ENCODE measurements at places on chromosomes 12 and 14.

DNA sequence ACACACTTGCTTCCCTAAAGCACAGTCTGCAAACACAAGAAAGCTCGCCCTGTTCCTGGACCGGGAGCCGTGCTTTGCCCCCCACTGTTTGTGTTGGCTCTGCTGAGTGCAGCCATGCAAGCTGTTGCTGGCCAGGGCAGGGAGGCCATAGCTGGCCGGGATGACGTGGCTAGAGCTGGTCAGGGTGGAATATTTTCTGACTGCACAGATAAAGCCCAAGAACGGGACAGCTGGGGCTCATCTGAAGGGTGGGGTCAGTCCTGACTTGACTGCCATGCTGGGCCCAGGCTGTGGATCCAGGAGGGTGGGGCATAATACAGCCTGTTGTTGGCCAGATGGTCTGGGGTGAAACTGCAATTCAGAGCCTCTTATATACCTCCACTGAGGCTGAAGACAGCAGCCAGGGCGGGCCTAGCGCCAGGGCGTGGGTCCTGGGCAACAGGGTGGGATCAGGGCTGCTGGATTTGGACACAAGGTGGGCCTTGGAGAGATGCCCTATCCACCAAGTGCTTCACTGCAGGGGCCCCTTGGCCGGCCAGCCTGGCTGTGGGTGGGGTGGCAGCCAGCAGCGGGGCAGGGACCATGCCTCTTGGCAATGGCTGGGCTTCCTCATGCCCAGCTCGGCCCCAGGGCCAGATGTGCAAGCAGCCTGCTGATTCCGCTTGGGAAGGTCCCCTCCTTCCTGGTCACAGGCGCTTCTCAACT is 14.8 kb downstream of the KMT5A start:
- no peak for DNase-seq

- DNase-seq = no peak
These were observed 209.6 kb upstream of the RTL1 start for GRCh38 chr14:101113108-101113612.

DNA sequence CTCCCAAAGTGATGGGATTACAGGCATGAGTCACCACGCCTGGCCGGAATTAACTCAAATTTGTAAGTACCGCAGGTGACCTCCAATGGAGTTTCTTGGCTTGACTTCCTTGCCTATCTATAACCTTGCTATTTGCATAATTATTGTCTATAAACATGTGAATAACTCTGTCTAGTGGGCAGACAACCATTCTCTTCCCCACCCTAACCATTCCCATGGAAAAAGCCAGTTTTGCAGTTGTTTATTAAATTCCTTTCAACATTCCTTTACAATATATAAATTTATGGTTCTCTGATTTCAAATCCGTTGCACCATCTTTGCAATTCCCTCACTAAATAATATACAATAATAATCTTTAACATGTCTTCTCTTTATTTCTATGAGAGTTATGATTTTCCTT is 61.0 kb upstream of the ZDHHC17 start:
- no peak for DNase-seq

- DNase-seq = no peak
These were observed 255.3 kb downstream of the AEBP2 start for GRCh38 chr12:19694627-19695026.

DNA sequence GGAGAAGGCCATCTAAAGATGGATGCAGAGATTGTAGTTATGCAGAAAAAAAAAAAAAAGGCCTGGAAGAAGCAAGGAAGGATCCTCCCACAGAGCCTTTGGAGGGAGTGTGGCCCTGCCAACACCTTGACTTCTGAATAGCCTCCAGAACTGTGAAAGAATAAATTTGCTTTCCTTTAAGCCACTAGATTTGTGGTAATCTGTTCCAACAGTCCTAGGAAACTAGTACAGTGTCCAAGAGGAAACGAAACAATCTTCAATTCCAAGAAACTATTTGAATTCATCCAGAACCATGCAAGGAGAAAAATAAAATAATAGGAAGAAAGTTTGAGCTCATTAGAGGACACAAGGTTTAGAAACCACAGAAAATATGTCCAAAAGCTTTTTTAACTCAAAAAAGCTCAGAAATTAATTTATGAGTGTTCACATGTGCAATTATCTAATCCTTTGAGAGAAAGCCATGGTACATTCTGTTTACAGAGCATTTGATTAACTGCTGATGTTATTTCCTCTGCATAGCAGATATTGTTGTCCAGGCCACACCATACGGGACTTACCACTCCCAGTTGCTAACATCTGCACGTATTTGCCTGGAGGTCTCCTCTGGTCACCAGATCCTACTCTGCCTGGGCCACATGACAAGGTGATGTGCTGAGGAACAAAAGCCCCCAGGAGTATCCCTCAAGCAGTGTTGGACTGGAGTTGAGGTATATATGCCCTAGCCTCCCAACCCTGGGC is 30.0 kb upstream of the STAB2 start:
- no peak for DNase-seq

DNA sequence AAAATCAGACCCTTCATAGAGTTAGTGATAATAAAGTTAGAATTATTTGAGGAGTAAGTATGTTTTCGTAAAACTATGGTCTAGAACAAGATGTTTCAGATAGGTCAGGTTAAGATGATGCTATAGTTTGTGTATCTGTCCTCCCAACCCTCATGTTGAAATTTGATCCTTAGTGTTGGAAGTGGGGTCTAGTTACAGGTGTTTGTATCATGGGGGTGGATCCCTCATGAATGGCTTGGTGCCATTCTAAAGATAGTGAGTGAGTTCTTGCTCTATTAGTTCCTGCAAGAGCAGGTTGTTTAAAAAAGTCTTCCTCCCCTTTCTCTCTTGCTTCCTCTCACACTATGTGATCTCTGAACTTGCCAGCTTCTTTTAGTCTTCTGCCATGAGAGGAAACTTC is 707.3 kb upstream of the FOXG1 start:
- DNase-seq = no peak

DNA sequence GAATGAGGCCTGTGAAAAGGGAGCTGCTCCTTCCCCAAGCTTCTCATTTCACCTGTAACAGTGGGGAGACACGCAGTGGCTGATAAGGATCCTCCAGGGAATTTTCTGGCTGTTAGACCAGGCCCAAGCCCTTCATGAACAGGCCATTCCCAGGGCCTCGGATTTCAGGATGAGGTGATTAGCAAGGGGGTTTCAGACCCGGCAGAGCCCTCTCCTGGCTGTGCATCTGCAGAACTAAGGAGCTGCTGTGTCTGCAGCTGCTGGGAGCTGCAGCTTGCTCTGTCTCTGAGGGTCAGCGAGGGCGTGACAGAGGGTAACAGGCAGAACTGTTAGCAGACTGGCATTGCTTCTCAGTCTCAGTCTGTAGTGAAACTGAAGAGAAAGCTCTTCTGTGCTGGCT is 110.4 kb downstream of the KCNA5 start:
- no peak for DNase-seq

GRCh38 chr12:51217133-51217967 is 512 bp downstream of the POU6F1 start:
- DNase-seq = peak; percentile 70

GRCh38 chr14:61226015-61226654 is 55.0 kb downstream of the TMEM30B start:
- DNase-seq = no peak

DNA sequence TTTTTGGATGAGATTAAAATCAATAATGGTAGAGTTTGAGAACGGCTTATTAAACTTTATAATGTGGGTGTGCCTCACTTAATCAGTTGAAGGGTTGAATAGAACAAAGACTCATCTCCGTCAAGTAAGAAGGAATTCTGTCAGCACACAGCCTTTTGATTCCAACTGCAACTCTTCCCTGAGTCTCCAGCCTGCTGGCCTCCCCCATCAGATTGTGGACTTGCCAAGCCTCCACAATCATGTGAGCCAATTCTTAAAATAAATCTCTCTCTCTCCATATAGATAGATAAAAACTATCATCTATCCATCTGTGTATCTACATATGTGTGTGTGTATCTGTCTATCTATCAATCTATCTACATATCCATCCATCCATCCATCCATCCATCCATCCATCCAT is 127.4 kb upstream of the BTG1 start:
- DNase-seq = no peak

DNA sequence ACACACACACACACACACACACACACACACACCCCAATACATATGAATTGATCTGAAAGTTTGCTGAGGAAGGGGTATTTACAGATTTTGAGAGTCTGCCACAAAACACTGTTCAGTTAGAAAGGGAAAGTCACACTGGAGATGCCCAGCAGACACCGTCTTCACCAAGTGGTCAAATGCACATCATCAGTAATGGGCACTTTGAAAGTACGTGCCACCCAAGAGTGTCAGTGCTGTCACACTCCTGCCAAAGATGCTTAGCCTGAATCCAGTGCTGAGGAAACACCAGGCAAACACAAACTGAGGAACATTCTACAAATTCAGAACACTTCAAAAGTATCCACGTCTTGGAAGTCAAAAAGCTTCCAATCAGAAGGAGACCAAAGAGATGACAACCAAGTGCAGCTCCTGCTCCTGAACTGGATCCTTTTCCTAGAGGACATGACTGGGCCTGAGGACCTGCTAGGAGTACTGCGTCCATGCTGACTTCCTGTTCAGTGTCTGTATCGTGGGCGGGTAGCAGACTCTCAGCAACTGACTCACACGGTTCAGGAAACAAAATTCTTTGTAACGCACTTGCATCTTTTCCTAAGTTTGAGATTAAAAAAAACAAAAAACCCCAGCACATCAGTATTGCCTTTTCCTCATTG is 18.6 kb downstream of the PSMC1 start:
- DNase-seq = no peak

GRCh38 chr12:68980476-68981212 is 47.7 kb upstream of the CPM start:
- DNase-seq = no peak

- DNase-seq = no peak
These were observed 220.6 kb upstream of the HMGA2 start for GRCh38 chr12:65603438-65604351.

DNA sequence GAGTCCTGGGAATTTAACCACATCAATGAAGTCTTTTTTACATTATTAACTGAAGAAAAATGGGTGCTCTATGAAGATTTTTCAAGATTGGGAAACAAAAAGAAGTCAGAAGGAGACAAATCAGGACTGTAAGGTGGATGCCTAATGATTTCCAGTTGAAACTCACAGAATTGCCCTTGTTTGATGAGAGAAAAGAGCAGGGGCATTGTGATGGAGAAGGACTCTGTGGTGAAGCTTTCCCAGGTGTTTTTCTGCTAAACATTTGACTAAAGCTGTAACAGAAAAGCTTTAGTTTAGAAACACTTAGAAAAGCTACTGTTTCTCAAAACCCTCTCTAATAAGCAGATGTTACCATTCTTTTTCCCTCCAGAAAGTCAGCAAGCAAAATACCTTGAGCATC is 5.8 kb downstream of the IRAK4 start:
- DNase-seq = no peak

DNA sequence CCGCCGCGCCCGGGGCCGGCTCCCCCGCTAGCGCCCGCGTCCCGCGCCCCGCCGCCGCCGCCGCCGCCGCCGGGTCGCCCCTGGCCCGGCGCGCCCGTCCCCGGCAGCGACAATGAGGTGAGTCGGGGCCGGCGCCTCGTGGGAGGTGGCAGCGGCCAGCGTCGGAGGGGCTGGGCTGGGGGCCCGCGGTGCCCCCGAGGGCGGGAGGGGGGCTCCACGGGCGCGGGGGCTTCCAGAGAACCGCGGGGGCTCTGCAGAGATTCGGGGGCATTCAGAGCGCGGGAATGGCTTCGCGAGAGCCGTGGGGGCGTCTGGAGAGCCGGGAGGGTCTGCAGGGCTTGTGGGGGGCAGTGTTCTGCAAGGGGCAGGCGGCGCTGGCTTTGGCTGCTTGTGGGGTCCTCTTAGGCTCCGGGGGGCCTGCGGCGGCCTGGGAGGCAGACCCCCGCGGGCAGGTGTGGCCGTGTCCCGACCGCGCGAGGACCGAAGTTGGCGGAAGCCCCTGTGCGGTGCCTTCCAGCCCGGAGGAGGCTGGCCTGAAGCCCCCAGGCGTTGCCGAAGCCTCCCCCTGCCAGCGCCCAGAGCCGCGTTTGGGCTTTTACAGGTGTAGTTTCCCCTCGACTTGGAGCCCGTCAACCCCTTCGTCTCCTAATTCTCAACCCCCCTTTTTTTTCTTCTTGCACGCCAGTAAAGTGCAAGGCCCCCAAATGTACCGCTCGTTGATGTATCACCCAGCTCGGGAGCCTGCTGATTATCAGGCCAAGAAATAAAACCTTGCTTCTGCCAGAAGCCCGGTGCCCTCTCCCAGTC is 93.1 kb upstream of the EVL start:
- DNase-seq = peak; percentile 6

- peak; percentile 34 for DNase-seq
These were observed at the start of gene ADGRD1 for GRCh38 chr12:130953771-130954543. Gene ADGRD1, plus strand, starts transcription at chr12:130953907. Its CDS starts 559 bp downstream, at chr12:130954466.

DNA sequence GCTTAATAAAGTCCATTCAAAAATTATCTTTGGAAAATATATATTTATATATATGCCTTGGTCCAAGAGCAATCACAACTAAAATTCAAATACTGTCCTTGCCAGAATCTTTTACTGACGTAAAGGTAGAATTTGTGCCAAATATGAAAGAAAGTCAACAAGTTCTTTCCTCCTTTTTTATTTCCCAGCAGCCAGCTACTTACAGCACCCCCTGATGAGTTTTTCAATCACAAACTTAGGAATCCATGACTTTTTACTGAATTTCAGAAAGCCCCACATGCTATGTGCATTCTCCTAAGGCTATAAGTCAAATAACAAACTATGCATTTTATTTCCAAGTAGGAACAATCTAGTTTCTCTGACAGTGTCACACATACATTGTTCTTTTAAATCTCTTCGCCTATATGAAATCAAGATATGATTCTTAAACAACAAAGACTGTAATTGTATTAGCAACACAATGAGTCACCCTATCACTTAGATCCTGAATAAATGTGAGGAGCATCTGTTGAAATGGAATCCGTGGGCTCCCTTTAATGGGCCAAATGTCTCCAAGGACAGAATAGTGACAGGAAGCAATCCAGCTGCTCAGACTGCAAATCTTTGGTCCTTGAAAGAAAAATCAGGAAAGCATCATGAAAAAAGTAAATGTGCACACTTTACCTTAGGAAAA is 271.4 kb downstream of the DUSP6 start:
- no peak for DNase-seq

- DNase-seq = no peak
These were observed 64.4 kb upstream of the TRHDE start for GRCh38 chr12:72207486-72208409.

GRCh38 chr12:1933342-1934051 is 15.0 kb upstream of the CACNA2D4 start:
- no peak for DNase-seq

- DNase-seq = no peak
These were observed 49.7 kb downstream of the KICS2 start for GRCh38 chr12:64172143-64172970.

DNA sequence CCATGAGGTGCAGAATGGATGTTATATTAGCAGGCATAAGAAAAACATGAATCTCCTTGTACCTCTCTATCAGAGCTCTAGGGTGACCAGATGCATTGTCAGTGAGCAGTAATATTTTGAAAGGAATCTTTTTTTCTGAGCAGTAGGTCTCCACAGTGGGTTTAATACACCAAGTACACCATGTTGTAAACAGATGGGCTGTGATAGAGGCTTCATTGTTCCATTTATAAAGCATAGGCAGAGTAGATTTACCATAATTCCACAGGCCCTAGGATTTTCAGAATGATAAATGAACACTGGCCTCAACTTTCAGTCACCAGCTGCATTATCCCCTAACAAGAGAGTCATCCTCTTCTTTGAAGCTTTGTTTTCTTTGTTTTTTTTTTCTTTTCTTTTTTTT is 185.2 kb downstream of the ERC1 start:
- DNase-seq = no peak

GRCh38 chr12:7142056-7142644 is 12.0 kb downstream of the CLSTN3 start:
- DNase-seq = peak; percentile 43
